Bronchus fibroblast of lung (primary cell): ENCODE measurements at places on chromosomes 3 and 15. TPM values are rescaled to one million over a fixed set of nuclear protein-coding genes. Genes with fewer than 3 reads are reported as not detected.

The PATL2 gene
- 0.59 TPM in 1 of 2 replicates, not detected in the other for total RNA-seq

The EPHB1 gene
- total RNA-seq, result 1.0 and 1.5 TPM in 2 replicates

The C3orf52 gene
- total RNA-seq, result 1.6 and 2.5 TPM in 2 replicates

The CACNA2D3 gene
- total RNA-seq, result under 0.01 TPM in 1 of 2 replicates, not detected in the other

The SEMA3B gene
- total RNA-seq, result 14.3 and 15.3 TPM in 2 replicates

The TIMP4 gene
- total RNA-seq, result 10.9 and 11.3 TPM in 2 replicates

The CCR2 gene
- not detected in 2 replicates for total RNA-seq
